HT-29 (cell line): ENCODE measurements at places on chromosomes 16 and 17.

GRCh38 chr17:80997424-80998117 lies 5.9 kb downstream of the CHMP6 start:
- DNase-seq = no peak

DNA sequence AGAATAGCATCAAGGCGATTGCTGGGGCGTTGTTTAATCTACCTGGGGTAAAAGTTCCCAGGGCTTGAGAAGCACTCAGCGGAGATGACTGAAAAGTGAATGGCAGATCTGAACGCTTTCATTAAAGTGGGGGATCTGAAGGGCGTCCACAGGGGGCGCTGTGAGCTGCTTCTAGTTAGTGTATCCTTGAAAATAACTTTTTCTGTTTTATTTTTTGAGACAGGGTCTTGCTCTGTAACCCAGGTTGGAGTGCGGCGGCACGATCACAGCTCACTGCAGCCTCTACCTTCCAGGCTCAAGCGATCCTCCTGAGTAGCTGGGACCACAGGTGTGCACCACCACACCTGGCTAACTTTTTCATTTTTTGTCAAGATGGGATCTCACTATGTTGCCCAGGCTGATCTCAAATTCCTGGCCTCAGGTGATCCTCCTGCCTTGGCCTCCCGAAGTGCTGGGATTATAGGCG lies 360.4 kb downstream of the SEC14L1 start:
- DNase-seq = peak; percentile 33

DNA sequence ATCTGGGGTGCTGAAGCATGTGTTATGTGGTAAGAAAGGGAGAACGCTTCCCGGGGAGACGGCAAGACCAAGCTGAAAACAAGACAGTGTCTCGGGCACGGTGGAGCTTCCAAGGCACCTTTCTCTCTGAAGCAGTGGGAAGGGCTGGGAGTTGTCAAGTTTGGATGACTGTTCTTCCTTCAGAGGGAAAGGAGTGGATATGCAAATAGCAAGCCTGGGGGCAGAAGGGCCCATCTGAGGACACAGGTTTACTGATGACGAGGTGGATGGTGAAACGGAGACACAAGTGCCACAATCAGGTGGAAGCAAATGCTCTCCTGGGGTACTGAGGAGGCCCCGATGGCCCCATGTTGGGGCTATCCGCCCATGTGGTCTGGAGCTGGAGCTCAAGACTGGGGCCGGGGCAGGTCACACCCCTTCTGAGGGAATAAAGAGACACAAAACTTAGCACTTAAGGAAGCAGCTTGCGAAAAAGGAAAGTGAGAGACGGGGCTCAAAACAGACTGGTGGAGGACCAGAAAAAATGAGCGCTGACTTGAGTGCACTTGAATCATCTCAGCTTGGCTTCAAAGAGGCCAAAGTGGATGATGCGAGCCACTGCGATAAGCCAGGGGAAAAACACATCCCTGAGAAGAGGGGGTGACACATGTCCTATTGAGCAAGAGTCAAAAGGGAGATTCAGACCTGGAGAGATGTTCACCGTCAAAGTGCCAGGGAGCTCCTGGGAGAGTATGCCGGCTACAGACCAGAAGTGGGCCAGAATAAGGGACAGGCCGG lies 34.8 kb upstream of the MTSS2 start:
- no peak for DNase-seq

GRCh38 chr17:9926150-9926804 lies 21.2 kb upstream of the RCVRN start:
- no peak for DNase-seq

- DNase-seq = no peak
These were observed 102.7 kb upstream of the NOL11 start for GRCh38 chr17:67615011-67615561.

- no peak for DNase-seq
These were observed 329.3 kb downstream of the KCNJ2 start for GRCh38 chr17:70498631-70499030.
